ENCODE measurements at places on chromosomes 6 and 20. TPM values are rescaled to one million over a fixed set of nuclear protein-coding genes. Genes with fewer than 3 reads are reported as not detected.

GRCh38 chr6:84150705-84151104 is 76.7 kb downstream of the CEP162 start:
- DNase-seq, result no peak

GRCh38 chr6:37776566-37776965 is 43.0 kb upstream of the ZFAND3 start:
- no peak for DNase-seq

GRCh38 chr20:31843881-31844280 is 1.5 kb downstream of the FOXS1 start:
- no peak for DNase-seq

DNA sequence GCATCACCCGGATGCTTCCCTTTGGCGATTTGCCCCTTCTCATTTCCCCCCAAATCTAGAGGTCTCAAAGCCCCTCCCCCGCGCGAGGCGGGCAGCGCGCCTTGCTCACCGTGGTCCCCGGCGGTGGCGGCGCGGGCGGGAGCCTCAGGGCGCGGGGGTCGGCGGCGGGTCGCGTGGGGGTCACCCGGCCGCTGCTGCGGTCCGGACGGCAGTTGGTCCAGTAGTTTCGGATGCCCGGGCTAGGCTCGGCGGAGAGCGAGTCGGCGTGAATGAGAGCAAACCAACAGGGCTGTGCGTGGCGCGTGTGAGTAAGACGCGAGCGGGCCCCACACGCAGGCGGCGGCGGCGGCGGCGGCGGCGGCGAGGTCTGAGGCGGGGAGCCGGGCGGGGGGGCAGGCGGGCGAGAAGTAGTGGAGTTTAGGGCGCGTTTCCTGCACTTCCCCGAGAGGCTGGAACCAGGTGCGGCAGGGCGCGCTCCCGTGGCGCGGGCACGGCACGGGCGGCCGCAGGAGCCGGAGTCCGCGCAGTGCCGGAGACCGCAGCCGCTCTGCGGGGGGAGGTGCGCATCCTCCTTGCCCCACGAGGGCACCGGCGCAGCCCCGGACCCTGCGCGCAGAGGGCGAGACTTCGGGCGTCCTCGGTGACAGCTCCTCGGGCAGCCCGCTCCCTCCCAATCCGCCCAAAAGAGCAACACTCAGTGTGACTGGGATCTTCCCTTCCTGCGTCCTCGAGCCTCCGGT is 567 bp downstream of the HS3ST5 start:
- DNase-seq, result no peak

- no peak for DNase-seq
Measured at GRCh38 chr6:5905431-5906339, 101.0 kb downstream of the NRN1 start.

GRCh38 chr6:112237595-112237994 is 16.8 kb downstream of the LAMA4 start:
- DNase-seq, result no peak

DNA sequence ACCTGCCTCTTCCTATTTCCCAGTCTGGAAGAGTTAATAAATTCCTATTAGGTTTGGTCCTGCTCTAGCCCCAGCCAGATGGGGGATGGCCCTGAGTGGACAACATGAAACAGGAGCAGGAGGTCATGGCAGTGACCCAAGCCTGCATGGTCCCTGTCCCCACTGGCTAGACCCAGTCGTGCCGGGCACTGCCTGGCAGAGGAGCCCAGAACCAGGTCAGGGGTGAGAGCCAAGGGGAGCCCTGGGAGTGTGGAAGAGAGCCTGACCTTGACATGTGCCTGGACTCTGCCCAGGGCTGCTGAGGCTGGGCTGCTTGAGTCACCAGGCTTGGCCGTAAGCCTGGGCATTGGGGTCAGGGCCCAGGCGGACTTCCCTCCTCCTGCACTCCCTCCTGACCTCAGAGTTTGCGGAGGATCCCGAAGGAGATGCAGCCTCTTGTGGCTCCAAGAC is 3.6 kb downstream of the AVP start:
- DNase-seq, result no peak

DNA sequence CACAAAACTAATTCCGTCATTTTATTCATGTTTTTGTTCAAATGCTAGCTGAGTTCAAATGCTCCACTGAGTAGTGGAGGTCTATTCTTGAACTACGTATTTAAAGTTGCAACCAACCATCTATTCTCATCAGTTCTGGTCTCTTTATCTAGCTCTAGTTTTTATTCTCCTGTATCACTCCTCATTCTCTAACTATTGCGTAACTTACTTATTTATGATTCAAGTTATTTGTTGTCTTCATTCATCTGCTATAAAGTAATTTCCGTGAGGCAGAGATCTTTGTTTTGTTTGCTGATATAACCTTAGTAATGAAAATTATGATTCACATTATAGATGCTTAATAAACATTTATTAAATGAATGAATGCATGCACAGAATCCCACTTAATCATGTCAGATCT is 221.6 kb upstream of the ASCC3 start:
- no peak for DNase-seq

DNA sequence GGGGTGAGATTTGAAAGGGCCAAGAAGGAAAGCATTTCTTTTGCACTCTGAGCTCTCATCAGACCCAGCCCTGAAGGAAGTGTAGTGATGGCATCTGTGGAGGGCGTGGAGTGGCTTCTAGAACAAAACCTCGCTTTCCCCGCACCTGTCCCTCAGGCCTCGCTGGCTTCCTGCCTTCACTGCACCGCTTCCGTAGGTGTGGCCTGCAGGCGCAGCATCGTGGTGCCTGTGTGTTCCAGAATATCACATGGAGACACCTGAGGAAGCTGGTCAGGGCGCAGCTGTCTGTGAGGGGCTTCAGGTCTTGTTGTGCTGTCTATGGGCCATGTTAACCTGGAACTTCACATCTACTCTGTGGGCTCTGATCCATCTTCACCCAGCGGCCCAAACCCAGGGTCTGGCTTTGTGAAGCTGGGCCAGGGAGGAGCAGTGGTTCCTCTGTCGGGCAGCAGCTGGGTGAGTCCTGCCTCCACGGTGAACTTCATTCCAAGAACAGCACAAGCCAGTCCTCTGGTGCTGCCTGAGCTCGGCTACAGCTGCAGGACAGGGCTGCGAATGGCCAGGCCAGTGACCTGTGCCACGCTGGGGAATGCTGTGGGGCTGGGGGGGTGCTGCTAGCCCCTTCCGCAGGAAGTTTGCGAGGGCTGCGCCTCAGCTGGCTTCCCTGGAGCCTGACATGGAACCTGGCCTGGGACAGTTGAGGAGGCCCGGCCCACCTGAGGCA is 40.9 kb downstream of the DSTN start:
- DNase-seq, result no peak

DNA sequence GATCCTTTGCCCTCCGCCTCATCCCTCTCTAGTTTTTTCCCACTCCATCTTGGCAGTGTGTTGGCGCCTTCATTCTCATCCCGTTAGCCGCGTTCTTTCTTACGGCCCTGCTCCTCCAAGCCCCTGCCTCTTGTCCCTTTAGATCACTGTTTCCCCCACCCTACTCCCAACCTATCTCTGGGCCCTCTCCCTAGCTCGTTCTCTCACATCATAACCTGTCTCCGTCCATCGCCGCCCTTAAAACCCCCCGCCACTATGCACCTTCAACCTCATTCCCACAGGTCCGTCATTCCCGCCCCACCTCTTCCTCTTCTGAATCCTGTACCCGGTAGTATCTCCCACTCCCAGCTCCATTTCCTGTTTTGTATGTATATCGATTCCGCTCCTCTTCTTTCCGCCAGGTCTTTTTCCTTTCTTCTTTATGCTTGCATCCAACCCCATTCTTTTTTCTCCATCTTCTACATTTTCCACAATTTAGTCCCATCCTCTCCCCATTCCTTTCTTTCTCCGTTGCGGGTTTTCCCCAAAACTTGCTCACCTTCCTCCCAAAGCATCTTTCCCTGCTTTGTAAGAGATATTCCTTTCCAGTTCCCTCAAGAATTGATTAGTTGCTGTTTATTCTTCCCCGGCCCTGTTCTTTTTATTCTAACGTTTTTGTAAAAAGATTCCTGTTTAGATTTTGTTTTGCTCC is 671 bp downstream of the EFHC1 start:
- DNase-seq, result peak; percentile 17

DNA sequence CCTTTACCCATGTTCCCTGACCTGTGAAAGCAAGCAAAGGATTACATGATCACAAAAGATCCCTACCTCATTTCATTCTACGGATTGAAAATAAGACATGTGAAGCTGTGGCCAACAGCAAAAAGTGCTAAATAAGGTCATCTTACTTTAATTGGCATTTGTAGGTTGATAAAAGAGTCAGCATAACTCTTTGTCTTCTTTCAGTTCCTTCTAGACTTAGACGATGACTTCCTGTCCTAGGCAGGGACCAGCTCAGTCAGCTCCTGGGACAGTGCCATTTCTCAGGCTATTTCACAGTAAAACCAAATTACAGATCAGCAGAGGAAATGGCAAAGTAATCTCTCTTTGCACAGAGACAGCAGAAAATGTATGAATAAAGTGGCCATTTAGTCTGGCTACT is 480.7 kb downstream of the RFPL4B start:
- no peak for DNase-seq

DNA sequence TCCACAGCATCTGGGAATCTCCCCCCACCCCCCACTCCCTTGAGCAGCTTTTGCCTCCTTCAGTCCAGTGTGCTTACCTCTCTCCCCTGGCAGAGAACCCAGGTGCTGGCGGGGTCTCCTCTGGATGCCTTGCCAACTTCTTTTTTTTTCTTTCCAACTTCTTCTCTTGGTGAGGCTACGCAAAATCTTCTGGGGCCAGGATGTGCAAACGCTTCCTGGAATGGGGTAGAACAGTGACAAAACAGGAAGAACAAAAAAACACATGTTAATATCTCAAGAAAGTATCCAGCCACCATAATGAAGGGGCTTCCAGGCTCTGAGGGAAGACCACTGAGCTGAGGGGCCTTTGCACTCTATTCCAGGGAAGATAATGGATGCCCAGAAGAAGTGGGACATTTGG is 53.9 kb upstream of the DDR1 start:
- no peak for DNase-seq

DNA sequence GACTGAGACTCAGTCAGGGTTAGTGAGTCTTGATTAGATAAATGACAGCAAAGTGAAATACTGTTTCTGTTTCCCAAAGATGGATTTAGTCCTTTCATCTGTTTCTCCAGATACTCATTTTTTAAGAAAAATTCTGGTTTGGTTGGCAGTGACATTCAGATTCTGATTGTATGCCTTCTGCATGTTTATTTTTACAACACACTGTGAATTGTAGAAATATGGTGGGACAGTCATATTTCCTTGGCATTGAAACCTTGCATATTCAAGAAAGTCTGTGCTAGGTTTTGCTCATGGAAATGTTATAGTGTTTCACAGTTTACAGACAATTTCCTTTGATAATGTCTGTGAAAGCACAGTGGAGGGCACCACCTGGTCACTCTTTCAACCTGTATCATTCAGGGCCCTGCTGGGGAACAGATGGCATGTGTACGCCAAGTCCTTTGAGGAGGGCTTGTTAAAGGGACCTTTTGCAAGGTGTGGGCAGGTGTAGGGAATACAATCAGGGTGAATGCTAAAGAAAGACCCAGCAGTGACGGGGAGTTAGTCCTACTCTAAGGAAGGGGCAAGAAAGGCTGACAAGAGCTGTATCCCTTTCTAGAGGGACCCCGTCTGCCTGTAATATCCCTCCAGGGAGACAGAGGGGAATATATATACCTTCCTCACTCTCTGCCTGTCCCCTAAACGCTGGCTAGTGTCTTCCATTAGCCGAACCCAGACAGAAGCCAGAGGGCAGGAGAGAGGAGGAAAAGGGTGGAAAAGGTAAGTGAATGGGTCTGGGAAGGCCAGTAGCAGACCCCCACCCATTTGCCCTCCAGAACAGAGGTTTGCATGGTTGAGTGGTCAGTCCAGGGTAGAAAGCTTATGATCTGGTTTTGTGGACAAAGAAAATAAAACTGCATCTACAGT is 10.2 kb downstream of the PLCB4 start:
- DNase-seq, result no peak

DNA sequence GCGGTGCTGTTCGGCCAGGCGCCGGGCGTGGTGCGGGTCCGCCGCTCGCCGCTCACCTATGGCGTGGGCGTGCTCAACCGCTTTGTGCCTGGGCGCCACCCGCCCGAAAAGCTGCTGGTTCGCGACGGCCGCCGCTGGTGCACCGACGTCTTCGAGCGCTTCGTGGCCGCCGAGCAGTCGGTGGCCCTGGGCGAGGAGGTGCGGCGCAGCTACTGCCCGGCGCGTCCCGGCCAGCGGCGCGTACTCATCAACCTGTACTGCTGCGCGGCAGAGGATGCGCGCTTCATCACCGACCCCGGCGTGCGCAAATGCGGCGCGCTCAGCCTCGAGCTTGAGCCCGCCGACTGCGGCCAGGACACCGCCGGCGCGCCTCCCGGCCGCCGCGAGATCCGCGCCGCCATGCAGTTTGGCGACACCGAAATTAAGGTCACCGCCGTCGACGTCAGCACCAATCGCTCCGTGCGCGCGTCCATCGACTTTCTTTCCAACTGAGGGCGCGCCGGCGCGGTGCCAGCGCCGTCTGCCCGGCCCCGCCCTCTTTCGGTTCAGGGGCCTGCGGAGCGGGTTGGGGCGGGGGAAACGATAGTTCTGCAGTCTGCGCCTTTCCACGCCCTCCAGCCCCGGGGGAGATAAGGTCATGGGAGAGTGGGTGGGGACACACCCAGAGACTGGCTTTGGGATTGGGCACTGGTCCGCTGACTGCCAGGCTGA is 15.7 kb downstream of the ADISSP start:
- no peak for DNase-seq

GRCh38 chr6:44064089-44064947 is 62.9 kb downstream of the MRPL14 start:
- peak; percentile 68 for DNase-seq

- DNase-seq, result no peak
Measured at GRCh38 chr20:59402681-59403080, 102.3 kb downstream of the EDN3 start.

DNA sequence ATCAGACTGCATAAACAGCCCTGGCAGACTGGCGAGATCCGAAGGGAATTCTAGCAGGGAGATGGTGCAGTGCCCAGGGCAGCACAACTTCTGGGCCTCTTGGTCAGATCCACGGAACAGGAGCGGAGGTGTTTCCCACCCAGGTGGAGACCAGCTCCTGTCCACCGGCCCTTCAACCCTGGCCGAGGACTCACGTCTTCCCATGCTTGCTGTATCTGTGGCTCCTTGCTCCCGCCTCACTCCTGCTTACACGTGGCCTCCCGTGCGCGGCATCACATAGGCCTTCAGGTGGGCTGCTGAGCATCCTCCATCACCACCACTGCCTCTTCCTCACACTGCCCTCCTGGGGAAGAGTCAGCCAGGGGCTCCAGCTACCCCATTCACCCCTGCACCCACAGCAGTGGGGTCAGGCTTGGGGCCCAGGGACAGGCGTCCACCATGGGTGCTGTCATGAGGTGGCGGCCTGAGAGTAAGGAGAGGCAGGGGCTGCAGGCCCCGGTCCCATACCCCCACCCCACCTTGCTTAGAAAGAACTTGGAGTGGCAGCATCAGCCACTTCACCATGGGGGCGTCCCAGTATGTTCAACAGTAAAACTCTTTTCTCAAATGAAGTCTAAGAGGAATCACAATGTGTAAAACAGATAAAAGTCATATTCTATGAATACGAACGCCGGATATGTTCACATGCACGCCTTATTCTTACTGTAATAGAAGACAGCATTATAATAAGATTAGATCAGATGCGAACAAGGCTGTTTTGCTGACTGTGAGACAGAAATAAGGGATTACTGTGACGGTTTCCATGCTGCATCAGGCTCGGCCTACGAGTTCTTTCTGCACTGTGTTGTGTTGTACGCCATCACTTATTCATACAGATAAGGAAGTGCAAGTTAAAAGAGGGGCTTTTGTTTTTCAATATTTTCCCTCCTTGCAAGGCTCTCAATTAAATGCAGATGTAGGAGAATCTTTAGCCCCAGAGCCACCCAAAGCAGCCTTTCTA is 165.4 kb downstream of the GRM4 start:
- DNase-seq, result no peak

The NMBR gene
- not detected for total RNA-seq

The OOEP gene
- total RNA-seq, result not detected

The CABLES2 gene
- total RNA-seq, result 4.2 TPM

The SLC17A4 gene
- total RNA-seq, result not detected

Data from K562 (cell line).